Mesenchymal stem cell (in vitro differentiated cells and primary cell): ENCODE measurements at places on chromosomes 11 and 22.

DNA sequence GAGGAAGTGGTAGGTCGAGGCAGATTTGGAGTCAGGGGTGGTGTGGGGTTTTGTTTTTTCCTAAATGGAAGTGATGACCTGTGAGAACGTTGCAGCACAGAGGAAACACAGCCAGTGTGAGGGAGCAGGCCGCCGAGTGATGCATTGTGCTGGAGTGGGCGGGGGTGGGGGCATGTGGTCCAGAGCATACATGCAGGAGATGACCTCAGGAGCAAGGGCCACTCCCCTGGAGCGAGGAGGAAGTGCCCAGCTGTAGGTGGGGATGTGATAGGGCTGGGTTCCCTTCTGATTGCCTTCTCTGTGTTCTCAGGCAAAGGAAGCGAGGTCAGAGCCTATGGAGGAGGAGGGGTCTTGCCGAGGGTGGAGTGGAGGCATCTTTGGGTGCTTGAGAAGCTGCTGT lies 81.4 kb downstream of the PPP6R3 start:
- DNase-seq = peak; percentile 11

- DNase-seq = no peak
These were observed 65.2 kb downstream of the WNT7B start for GRCh38 chr22:45911601-45912271.

GRCh38 chr11:112348480-112349029 lies 87.9 kb upstream of the PLET1 start:
- DNase-seq = no peak

GRCh38 chr22:30877662-30878515 lies 90.7 kb downstream of the MORC2 start:
- no peak for DNase-seq

DNA sequence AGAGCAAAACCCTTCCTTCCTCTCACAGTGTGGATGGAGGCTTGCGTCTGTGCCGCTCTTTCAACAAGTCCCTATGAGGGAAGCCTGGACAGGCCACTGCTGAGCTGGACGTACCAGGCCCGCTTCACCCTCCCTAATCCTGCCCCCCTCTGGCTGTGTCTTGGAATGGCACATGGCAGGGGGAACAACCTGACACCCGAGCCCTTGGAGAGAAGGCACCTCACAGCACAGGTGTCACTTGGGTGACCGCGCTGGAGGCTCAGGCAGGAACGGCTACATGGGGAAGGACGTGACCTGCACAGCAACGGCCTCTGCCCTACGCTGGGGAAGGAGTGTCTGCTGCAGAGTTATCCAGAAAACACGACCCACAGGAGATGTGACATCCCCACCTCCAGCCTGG lies 11.0 kb downstream of the CARS1 start:
- no peak for DNase-seq

DNA sequence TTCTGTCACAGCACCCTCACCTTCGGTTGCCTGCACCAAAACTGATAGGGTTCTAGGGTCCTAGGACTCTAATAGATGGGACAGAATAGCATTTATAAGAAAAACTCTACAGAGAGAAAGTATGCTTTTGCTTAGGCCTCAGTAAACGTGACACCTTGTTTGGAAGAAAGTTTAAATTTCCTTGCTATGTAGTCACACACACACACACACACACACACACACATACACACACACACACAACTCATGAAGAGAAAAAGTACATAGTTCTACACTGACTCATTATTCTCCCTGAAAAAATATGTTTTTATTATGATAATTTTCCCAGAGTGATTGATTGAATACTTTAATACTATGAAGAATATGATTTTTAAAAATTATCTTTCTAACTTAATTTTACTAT lies 220.8 kb upstream of the SNX19 start:
- no peak for DNase-seq
